ENCODE measurements at places on chromosomes 7 and 10.

DNA sequence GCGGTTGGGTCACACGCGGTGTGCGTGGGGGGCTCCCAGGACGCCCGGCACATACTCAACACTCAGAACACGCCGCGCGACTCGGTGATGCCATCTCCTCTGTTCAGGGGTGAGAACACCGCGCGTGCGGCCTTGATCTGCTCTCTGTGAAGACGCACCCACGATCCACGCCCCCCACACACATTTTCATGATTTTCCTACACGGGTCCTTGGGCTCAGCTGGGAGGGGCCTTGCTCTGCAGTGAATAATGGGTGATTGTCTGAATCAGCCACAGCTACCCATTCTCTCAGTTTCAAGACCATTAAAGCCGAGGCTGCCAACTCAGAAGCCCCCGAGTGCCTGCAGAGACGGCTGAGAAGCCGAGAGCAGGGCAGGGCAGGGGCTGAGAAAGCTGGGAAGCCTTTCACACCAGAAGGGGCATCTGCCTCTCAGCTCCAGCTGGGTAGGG, 54.3 kb upstream of the PDGFA start:
- DNase-seq = no peak

- DNase-seq = no peak
Measured at GRCh38 chr7:54846273-54846672, 87.3 kb upstream of the SEC61G start.

- no peak for DNase-seq
Measured at GRCh38 chr10:103868200-103868599, 12.8 kb upstream of the SH3PXD2A start.

DNA sequence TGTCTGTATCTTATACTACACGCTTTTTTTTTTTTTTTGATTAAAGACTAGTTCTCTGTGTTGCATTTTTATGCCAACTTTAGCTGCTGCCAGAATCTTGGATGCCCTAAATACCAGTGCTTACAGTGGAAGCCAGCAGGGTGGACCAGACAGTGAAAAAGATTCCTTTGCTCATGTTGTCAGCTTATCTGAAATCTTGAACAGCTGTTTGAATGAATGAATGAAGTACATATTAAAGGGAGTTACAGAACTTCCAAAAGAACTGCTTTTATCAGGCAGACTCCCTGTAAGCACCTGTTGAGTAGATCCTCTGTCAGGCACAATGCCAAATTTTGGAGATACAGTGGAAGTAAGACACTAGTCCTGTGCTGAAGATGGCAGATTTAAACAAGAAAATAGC, 184.9 kb downstream of the PPP1R9A start:
- no peak for DNase-seq

- no peak for DNase-seq
Measured at GRCh38 chr10:90964781-90965465, 44.0 kb upstream of the ANKRD1 start.

- no peak for DNase-seq
Measured at GRCh38 chr10:55897490-55897921, 463.6 kb downstream of the ZWINT start.

DNA sequence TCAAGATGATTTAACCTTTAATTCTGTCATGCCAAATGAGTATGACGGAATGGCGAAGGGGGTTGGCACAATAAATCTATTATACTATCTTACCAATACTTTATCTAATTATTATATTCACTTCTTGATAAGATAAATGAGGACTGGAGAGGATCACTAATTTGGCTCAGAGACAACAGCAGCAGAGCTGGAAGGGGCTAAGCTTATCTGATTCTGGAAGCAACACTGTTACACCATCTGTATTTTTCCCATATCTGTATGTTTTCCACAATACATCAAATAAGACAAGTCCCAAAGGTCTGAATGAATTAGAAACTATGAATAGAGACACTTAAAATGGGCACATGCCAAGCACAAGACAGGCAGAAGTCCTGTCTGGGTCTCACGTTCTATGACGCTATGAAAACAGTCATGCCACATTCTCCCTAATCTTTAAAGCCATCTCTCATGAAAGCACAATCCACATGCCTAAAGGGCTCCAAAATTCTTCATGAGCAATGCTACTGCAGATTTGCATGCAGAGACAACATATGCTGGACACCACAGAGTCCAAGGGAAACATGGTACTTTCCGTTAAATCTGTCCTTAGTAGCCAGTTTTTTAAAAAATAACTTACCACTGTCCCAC, 88.3 kb downstream of the SLC25A13 start:
- no peak for DNase-seq

GRCh38 chr7:21753071-21753470, 192.6 kb downstream of the CDCA7L start:
- DNase-seq = no peak

GRCh38 chr10:14086596-14086995, 244.1 kb downstream of the FRMD4A start:
- no peak for DNase-seq

DNA sequence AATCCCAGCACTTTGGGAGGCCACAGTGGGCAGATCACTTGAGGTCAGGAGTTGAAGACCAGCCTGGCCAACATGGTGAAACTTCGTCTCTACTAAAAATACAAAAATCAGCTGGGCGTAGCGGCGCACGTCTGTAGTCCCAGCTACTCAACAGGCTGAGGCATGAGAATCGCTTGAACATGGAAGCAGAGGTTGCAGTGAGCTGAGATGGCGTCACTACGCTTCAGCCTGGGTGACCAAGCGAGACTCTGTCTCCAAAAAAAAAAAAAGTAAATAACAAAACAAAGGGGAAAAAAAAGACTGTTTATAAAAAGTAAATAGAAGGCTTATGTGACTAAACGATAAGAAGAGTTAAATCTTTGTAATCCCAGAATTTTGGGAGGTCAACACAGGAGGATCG, 15.0 kb upstream of the DNMBP start:
- no peak for DNase-seq

- no peak for DNase-seq
Measured at GRCh38 chr7:50594136-50594535, 28.9 kb upstream of the DDC start.

GRCh38 chr7:918118-918425, 36.4 kb downstream of the ADAP1 start:
- DNase-seq = no peak

DNA sequence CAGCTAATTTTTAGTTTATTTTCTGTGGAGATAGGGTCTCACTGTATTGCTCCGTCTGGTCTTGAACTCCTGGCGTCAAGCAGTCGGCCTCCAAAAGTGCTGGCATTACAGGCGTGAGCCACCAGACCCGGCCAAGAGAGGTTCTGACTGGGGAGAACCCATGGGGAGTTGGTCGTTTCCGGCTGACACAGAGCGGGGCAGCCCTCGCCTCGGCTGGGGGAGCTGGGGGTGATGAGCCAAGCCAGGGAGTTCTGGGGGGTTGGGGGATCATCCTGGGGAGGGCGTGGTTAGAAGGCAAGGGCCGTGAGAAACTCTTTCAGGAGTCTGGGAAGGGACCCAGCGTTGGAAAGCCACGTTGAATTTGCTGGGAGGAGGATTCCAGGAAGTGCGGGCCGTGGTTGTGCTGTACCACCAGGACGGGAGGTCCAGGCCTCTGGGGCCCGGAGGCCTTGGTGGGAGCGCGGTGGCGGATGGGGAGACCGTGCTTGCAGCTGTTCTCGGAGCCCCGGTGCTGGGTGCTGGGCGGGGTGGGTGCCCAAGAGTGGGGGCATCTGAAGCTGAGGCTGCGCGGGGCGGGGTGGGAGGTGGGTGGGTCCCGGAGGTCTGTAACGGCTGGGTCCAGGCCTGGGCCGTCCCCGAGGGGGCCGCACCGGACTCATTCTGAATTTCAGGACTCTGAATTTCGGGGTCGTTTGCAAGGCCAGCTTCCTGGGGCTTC, 8.4 kb upstream of the ZNF853 start:
- no peak for DNase-seq

DNA sequence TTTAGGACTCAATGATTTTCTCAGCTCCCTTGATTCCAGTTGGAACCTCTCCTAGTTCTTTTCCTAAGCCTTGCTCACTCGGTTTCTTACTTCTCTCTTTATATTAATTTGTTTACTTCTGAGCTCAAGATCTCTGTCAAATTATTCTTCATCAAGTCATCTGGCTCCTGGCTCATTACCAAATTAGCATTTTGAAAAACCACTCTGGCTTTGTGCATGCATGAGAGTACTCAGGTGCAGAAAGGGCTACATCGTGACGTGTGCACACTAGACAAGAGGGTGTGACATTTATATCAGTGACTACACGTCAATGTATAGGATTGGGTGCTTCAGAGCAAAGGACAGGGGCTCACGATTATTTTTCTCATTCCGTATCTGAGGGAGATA, 645.7 kb upstream of the DPP6 start:
- no peak for DNase-seq

DNA sequence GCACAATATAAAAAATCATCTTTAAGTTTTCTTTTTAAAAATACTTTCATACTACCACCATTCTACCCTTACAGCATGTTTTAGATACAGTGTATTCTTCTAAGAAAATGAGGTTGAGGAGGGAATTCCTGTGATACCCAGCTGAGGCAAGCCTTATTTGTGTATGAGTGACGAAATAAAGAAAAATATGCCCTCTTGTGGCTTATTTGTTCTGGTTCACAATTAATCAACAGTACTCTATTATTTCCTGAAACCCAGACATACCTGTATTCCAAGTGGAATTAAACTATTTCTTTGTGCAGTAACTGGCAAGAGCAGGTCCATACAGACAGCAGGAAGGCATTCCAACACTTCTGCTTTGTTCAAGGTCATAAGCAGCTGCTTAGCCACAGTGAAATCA, 4.5 kb upstream of the SEMA3D start:
- no peak for DNase-seq

- DNase-seq = no peak
Measured at GRCh38 chr10:79413196-79413595, 32.2 kb downstream of the ZCCHC24 start.

GRCh38 chr10:79149345-79149661, 80.5 kb downstream of the ZMIZ1 start:
- no peak for DNase-seq

GRCh38 chr7:129772646-129773280, 161.2 kb downstream of the NRF1 start:
- no peak for DNase-seq

DNA sequence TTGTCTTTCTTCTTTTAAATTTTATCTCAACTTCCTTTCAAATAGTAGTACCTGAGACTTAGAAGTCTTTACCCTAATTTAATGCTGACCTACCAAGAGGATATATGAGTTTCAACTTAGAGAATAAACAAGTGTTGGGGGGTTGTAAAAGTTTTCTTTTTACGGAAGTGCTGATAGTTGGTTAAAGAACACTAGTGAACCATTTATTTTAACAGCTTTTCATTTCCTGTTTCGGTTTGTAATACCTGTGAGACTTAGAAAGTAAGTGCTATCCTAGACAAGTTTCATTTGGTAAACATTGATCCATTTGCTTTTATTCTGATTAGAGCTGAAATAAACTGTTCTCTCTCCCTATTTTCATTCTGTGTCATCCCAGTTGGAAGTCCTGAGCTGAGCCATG, 683.1 kb upstream of the SORCS1 start:
- DNase-seq = no peak

GRCh38 chr10:49592726-49593563, 17.2 kb upstream of the SLC18A3 start:
- DNase-seq = no peak

DNA sequence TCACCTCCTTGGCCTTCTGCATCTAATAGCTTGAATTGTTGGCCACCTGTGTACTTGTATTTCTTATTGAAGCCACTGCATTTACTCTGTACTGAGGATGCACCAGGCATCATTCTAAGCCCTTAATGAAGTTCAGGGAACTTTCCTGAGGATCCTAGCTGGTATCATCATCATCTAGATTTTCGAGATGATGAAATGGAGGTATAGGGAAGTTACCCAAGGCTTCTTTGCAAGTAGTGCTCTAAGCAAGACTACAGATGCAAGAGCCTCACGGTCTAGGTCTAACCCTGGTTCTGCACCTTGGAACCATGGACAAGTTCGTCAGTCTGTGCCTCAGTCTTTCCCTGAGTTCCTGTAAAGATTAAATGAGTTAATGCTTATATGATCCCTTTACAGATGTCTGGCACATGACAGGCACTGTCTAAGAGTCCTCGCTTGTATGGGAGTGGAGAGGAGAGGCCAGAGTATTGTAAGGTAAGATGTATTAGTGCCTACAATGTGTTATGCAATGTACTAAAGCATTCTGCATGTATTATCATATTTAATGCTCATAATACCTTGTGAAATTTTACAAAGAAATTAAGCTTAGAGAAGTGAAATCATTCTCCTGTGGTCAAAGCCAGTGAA, 145.1 kb downstream of the KCNMA1 start:
- DNase-seq = no peak

- DNase-seq = no peak
Measured at GRCh38 chr7:2909043-2909442, 64.9 kb upstream of the GNA12 start.

DNA sequence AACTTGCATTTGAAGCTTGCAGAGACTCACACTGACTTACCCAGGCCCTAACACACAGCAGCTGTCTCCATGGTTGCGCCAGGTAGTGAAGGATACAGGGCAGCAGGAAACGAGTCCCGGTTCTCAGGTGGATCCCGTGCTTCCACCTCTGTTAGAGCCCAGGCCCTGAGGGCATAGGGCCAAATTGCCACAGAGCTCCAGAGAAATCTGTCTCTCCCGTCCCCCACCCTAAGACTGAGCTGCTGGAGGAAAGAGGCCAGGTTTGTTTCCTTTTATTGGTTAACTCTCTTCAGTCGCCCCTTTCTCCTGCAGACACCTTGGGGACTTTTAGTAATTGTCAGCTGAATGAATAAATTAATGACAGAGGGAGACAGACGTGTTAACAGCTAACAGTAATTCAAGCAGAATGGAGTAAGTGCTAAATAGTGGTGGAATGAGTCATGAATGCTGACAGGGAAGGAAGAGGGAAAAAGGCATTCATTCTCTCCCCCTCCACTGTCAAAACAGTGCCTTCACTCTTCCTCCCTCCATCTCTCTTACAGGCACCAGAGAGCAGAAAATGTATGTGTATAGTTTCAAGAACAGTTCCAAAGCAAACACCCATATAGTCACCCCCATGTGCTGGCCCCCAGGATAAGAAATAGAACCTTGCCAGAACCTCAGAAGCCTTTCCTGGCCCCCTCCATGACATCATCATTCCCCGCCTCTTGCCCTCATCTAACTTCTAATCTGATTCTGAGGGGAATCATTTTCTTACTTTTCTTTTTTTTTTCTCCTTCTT, 16.8 kb upstream of the DLG5 start:
- DNase-seq = no peak

DNA sequence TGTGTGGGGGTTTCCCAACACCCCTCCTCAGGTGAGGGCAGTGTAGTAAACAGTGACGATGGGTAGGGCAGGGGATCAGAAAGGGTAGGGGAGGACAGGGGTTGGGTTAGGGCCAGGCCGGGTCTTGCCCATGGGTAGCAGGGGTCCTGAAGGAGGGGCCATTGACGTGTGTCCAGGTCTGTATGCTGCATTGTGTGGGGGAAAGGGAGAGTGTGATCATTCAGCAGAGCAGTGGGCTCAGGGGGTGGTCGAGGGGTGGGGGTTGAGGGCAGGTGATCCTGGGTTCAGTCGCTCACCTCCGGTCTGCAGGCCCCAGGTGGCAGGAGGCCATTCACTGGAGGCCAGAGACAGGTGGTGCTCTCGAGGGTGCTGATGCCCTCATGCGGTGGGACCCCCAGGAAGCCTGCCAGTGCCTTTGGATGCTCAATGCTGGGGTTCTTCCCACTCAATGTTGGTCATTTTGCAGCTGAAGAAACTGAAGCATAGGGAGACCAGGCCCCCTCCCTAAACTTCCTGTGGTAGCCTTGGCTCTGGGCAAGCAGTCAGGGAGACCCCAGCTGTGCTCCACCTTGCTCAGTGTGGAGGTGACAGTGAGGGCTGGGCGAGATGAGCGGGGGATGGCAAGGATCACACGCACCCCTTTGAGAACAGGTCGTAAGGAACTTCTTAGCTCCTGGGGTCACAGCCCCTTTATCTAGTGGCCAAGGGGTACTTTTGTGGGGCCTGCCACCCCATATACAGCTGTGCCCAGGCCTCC, 48.8 kb upstream of the CAMK2B start:
- no peak for DNase-seq

Measured in iPS DF 6.9 (cell line).